ENCODE measurements at places on chromosomes 11 and 22. TPM values are rescaled to one million over a fixed set of nuclear protein-coding genes. Genes with fewer than 3 reads are reported as not detected.

The APOBEC3H gene
- 0.60 TPM for total RNA-seq

DNA sequence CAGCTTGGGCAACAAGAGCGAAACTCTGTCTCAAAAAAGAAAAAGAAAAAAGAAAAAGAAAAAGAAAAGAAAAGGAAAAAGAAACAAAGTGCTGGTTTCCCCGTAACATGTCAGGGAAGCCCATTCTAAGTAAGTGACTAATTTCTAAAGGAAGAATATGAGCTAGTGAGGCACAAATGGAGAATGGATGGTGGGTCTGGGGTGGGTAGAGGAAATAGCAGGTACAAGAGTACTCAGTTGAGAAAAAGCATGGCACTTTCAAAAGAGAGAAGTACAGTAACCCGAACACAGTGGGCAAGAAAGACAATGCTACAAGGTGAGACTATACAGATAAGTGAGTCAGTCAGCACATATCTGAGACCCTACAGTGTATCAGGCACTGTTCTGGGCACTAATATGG is 4.5 kb downstream of the MAJIN start:
- no peak for DNase-seq

- DNase-seq = no peak
These were observed 53.0 kb downstream of the OSBPL5 start for GRCh38 chr11:3111919-3112690.

GRCh38 chr22:24803064-24803542 is 2.9 kb upstream of the SGSM1 start:
- DNase-seq = peak; percentile 11

DNA sequence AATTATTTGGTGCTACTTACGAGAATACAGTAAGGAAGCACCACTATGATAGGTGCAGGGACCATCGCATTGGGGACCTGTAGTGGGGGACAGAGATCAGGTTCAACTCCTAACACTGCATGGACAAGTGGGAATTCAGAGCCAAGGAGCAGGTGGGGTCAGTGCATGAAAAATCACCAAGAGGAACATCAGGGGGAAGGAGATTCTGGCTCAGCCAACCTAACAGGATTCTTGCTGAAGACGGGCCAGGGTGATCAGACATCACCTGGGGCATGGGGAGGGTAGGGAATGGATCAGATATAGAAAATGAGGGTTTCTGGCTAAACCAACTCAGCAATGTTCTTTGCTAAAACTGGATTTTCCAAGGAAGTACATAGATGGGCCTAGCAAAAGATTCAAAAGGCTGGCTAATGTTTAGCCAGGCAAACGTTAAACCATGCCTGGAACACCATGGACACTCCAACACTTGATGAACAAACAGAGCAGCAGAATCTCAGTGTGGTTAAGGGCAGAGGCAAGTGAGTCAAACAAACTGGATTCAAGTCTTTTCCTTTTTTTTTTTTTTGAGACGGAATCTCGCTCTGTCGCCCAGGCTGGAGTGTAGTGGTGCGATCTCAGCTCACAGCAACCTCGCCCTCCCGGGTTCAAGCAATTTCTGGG is 70.0 kb downstream of the MICAL3 start:
- DNase-seq = no peak
